ENCODE measurements at places on chromosomes 3 and 15. TPM values are rescaled to one million over a fixed set of nuclear protein-coding genes. Genes with fewer than 3 reads are reported as not detected.

The TGM5 gene
- not detected for total RNA-seq

- no peak for DNase-seq
Observed at GRCh38 chr15:71232411-71232810, 117.1 kb downstream of the THSD4 start.

The NOX5 gene
- total RNA-seq: not detected

GRCh38 chr3:180402471-180403073 lies 199.4 kb upstream of the TTC14 start:
- no peak for DNase-seq

- no peak for DNase-seq
Observed at GRCh38 chr3:175005881-175006280, 146.7 kb downstream of the NAALADL2 start.

GRCh38 chr3:129485721-129486663 lies 42.4 kb upstream of the RHO start:
- no peak for DNase-seq

DNA sequence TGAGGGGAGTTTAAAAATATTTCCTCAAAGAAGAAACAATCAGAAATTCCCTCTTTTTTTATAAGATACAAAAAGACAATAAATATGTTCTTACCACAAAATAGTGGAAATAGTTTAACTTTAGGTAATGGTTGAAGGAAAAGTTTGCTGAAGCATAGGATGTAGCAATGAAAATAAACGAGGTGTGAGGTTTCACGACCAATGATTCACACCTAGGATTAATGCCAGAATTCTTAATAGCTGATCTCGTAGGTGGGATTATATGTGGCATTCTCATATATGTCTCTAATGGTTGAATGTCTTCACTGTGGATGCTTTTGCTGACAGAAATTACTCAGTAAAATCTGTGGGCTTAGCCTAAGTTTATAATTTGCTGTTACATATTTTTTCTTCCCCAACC lies 467.7 kb downstream of the FGF12 start:
- DNase-seq: no peak

The CFAP92 gene
- 8.8 TPM for total RNA-seq

DNA sequence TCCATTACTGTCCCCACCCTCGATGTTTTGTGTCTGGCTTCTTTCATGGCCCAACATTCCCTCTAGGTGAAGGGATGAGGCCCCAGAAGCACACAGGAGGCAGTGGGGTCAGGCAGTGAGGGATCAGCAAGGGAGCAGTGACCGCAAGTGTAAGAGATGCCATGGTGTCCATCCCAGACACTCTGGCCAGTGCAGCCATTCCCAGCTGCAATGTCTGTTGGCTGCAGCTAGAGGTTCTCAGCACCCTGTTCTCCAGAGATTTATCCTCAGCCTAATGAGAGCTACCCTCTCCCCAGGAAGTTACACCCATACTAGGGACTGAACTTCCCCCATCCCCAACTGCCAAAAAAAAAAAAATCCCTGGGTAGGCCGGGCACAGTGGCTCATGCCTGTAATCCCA lies 40.2 kb downstream of the TRANK1 start:
- no peak for DNase-seq

DNA sequence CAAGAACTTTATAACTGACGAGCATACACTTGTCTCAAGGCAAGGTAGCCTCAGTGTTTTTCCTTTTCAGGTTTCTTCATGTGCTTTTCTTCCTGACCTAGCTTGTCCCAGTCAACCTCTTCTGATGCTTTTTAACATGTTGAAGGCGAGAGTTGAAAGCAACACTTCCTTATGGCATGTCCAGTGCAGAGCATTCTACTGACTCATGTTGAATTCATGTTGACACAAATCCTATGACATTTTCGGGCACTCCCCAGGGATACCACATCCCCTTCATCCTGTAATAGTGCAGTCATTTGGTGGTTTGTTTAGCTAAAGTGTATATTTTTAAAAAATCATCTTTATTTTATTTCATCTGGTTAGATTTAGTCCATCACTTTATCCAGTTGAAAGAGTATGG lies 75.9 kb upstream of the CBLB start:
- no peak for DNase-seq

GRCh38 chr3:140823106-140823505 lies 118.5 kb upstream of the SLC25A36 start:
- no peak for DNase-seq

DNA sequence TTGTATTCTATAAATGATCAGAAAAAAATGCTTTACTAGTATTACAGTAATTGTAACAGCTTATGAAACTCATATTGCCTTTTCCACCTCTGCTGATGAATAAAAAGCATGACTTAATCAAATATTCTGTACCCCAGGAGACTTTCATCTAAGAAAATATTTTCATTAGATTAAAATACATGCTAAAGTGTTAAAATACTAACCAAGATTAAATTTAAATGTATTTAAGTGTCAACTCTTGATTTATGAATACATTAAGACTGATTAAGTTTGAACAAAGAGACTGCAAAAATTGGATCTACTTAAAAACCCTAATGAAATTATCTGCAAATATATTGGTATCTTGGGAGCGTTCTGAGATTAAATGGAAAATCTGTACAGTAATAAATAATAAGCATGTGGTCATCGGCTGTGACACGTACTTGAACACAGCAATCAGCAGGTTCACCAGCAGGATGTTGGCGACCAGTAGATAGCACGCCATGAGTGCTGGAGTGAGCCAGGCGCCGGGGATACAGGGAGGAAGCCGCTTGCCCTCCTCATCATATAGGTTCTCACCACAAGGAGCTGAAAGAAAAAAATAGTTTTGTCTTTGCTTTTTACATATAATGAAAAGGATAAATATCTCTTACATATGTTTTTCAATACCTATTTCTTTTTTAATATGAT lies 36.6 kb upstream of the MTMR10 start:
- DNase-seq: no peak

GRCh38 chr15:68525815-68526214 lies 53.0 kb upstream of the CORO2B start:
- DNase-seq: no peak

DNA sequence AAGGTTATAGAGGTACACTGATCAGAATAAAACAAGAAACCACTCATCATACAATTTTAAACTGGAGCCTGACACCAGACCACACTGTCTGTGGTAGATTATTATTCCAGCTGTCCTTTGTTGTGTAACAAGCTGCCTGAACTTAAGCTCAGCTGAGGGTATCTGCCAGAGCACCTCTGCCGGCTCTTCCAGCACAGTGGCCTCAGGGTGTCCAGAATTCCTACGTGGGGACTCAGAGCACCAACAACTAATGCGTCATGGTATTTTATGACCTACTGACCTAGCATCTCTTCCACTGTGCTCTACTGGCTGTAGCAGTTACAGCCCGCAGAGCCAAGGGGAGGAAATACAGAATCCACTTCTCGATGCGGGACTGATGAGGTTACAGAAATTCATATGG lies 15.6 kb upstream of the RAF1 start:
- DNase-seq: no peak

- DNase-seq: no peak
Observed at GRCh38 chr15:55277116-55277564, 12.5 kb downstream of the RAB27A start.

The GREM1 gene
- total RNA-seq: 0.07 TPM

All from neural crest cell (in vitro differentiated cells).